ENCODE measurements at places on chromosomes 1 and 21.
A peak's percentile ranks its signal among the peaks of the same experiment; 100 is the strongest.

- no peak for DNase-seq
Measured at GRCh38 chr1:31371121-31371959, 1.5 kb downstream of the FABP3 start.

DNA sequence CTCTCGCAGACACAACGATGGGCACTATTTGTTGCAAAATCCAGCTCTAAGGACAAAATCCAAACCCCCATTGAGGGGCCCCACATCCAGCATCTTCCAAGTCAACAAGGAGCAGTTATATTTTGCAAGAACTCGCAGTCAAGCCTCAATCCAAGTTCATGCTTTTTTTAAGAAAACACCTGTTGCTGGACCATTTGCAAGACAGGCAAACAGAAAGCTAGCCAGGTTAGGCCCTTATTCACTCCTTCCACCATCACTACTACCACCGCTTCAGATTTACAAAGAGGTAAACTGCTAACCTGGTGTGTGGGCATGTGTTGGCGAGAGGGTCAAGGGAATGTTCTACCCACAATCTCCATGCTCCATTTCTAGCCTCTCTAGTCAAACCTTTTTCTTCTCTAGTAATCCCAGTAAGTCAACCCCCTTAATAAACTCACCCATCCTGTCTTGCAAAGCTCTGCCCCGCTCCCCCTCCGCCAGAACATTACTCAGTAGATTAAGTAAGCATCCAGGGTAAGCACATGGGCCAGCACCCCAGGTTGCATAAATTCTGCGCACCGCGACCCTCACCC is 703 bp downstream of the ERI3 start:
- DNase-seq, result no peak

DNA sequence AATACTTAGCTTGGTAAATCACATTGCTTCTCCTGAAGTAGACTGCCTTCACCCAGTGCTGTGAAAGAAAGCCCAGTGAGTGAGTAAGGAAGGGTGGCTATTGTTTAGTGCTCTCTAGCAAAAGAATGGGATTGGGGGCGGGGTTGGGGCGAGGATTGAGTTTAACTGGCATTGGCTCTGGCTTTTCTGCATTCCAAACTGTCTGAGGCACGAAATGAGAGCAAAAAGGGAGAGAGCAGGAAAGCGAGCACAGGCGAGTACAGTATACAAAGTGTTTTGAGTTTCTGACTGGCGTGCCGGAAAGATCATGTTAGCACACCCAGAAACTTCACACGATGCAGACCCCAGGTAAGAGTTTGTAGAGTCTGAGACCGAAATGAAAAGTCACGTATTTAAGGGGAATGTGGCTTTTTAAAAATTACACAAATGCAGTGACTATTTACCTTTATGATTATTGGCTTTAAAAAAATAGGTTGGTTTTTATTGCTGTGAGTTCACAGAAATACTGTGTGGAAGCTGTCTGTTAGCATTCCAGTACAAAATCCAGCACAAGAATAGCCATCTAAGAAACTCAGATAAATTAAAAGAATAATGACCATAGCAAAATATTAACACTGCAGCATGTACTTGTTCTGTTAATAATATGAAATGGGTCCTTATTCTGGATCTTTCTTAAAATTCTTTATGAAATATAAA is 155.4 kb downstream of the CLEC20A start:
- peak; percentile 72 for DNase-seq

DNA sequence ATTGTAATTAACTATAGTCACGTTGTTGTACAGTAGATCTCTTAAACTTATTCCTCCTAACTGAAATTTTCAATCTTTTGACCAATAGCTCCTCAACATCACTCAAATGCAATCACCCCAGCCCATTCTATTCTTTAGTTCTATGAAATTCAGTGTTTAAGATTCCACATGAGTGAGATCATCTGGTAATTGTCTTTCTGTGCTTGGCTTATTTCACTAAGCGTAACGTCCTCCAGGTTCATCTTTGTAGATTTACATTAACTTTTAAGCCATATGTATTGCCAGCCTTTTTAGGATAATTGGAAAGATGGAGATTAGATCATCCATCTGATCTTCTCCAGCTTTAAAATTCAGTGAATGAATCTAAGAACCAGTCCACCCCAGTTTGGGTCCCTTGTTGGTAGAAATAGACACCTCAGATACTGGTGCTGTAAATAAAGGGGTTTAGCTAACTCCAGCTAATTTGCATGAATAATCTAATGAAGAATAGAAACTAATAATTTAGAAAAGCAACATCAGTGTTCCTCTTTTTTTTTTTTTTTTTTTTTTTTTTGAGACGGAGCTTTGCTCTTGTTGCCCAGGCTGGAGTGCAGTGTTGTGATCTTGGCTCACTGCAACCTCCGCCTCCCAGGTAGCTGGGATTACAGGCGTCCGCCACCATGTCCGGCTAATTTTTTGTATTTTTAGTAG is 7.0 kb downstream of the S100A10 start:
- no peak for DNase-seq

DNA sequence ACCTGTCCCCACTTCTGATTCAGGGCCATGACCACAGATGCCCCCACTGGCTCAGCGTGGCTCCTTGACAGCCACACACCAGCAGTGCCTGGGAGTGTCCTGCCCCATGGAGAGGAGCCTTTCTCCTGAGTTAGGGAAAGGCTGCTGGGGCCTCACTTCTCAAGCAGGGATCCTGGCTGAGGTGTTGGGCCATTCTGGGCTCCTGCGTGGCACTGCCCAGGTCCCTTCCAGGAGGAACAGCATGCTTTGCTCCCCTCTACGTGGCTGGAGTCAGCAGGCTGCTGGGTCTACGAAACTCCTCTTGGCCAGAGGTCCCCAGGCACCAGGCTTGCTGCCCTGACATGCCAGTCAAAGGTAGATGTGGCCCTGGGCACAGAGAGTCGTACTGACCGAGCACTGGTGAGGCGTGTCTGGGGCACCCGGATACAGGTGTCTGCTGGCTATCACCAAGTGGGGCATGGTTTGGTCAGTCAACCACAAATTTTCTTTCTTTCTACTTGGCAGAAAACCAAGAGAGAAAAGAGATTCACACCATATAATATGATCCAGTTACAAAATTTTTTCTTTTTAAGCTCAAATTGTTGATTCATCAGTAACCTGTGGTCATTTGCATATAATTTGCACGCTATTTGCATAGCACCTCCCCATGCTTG is 4.1 kb downstream of the ADORA1 start:
- no peak for DNase-seq

DNA sequence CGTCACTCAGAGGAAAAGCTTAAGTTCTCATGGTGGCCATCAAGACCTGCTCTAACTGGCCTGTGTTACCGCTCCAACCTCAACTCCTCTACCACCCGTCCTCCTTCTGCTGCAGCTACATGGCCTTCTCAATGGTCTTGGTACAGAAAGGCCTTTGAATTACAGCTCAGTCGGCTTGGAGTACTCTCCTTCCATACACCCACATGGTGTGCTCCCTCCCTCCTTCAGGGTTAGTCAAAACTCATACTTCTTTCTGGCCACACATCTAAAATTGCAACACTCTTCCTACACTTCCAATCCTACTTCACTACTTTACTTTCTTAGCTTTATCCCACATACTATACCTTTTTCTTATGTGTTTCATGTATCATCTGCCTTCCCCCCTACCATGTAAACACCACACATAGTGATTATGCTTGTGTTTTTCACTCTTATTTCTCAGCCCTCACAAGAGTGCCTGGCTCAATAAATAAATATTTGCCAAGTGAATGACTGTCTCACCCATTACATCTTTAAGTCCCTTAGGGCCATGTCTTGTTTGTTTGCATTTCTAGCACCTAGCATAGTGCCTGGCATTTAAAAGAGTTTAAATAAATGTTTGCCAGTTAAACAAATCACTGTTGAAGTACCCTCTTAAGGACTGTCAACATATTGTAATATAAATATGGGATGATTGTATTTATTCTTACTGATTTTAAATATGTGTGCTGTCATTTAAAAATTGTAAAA is 37.6 kb upstream of the HMCN1 start:
- DNase-seq, result no peak

GRCh38 chr1:217469983-217470382 is 160.9 kb downstream of the GPATCH2 start:
- DNase-seq, result no peak

DNA sequence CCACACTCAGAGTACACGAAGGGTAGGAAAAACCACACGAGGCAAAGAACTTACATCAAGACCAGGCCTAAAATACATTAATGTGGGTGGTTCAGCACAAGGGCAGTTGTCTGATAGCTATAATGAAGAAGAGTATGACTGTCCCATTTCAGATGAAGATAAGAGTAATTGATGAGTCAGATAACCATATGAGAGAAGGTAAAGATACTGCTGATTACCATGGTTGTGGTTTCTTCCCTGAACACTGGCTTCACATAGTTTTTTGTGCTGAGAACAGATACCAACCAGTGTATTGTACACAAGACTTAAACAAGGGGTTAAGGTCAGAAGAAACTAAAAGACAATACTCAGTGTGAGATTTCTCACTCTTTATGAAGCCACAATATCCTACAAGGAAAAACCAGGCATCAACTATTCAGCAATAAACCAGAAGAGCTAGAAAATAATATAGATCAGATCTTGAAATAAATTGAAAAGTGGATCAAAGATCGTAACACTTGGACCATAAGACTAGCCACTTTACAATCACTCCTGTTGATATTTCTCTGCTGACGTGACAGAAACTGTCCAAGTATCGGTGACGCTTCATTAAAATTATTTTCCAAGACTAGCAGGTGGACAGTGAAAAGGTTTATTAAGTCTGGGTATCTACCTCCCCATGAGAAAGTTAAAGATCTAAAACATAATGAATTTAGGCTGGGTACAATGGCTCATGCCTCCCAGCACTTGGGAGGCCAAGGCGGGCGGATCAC is 28.6 kb downstream of the PUM1 start:
- DNase-seq, result no peak

DNA sequence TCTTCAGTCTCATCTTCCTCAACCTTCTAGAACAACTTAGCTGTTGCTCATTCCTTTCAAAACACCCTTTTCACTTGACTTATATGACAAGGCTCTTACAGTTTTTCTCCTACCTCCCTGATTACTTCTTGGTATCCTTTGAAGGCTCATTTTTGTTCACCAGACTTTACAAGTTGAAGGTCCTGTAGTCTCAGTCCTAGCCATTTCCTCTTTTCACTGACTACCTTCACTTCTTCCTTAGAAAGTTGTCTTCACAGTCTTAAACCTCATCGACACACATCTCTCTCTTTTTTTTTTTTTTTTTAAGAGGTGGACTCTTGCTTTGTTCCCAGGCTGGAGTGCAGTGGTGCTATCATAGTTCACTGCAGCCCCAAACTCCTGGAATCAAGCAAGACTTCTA is 6.6 kb upstream of the TP53BP2 start:
- DNase-seq, result no peak

DNA sequence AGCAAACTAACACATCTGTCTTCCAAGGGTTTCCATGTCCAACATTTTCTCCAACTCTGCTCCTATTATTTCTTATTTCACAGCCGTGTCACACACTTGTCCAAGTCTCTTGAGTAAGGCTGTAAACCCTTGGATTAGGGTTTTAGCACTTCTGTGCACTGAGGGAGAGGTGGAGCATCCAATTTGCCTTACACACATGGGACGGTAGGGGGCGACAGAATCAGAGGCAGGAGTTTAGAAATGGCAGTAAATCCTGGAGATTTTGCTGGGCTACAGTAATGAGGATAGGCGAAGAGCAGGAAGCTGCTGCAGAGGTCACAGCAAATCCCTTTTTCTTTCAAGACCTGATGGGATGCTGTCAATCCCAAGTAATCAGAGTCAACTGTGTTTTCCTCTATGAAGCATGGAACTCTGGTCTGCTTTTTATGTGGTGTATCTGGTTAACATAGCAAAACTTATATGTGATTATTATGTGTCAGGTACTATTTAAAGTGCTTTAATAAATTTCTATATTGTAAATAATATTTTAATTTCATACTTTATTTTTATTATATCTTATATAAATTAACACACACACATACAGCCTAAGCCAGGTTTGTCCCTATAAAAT is 15.4 kb upstream of the LCE5A start:
- no peak for DNase-seq

DNA sequence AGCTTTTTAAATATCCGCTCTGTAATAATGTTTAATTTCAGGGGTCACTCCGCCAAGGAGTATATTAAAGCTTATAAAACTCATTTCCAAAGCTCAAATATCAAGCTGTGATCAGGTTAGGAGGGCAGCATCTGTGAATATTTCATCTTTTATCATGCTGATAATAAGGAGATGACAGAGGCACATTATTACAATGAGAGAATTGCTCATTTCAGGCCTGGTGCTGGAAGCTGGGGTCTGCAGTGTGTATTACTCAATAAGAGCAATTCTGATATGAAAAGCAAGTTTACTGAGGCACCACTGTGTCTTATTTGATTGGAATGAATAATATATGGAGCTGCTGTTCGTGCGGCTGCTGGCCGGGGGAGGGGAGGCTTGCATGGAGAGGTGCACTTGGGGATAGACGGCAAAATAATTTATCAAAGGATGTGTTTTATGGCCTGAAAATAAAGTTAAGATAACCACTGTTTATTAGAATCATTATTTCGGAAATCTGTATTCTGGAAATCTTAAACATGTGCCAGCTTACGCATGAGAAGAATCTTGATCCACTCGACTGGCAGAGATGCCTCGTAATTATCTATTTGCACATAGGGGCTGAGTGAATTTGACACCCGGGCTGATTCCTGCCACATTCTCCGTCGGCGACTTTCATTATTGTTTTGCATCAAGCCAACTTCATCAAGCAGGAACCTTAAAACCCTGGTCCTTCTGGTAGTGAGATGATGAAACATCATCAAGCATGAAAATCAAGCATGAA is 173.2 kb downstream of the RRAGC start:
- no peak for DNase-seq

DNA sequence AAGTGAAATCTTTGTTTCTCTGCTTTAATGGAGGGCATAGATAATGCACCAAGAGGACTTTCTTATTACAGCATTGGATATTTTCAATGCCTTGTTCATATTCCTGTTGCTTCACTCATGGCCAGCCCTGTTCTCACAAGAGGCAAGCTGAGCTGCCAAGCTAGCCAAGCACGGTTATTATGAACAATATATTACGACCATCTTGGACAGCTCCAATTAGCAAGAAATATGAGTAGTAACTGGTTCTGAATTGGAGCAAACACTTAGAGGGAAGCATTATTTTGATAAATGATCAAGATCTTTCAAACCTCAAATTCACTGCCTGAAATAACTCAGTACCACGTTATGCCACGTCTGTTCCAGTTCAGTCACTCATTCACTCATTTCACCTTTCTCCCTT is 159.8 kb downstream of the SETD4 start:
- DNase-seq, result no peak

- peak; percentile 23 for DNase-seq
Measured at GRCh38 chr1:180926164-180926981, 13.7 kb downstream of the KIAA1614 start.

DNA sequence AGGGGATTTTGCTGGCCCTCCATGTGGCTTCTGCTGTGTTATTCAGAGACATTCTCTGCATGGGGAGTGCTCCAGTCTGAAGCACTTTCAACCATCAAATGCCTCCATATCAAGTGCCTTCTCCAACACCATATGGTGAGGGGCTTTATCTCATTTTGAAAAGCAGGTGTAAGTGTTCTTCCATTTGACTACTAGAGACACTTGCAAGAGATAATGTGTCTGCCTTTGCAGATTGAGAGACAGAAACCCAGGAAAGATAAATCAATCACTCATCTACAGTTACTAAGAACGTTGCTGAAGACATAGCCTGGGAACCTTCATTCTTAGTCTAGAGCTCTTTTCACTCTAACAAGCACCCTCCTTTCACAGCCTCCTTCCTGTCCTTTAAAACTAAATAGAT is 29.5 kb upstream of the REG4 start:
- no peak for DNase-seq

All from left colon (tissue), 2 donors.